Naive B cell (primary cell): ENCODE measurements at places on chromosomes 4 and X.
A peak's percentile ranks its signal among the peaks of the same experiment; 100 is the strongest.

DNA sequence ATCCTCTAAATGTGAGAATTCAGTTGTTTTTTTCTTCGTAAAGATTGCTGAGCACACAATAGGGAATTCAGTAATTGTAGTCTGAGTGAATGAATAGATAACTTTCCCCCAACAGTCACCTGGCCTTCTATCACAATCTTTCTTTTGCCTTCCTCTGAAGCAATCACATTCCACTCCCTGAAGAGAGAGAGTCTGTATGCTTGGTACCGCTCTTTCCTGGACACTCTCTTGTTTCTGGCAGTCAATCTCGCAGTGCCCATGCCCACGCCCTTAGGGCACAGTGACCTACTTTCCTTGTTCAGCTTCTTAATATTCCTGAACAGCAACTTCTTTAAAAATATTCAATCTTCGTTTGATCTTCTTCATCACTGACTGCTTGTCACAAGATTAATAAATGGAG is 255.9 kb downstream of the ADAMTS3 start:
- DNase-seq: no peak

DNA sequence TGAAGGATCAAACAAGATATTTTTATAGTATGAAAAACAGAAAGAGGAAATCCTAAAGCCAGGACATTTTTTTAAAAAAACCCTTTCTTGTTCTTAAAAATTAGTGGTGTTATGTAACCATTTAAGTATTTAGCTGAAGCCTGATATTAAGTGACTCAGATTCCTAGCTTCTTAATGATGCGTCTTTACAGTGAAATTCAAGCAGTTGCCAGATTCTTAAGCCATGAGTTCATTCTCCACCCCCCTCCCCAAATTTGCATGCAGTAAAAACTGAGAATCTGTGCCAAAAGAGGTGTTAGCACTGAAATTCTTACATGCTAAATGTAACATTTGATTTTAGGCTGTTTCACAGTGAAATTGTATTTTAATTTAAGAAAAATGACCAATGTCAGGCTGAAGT is 180.8 kb downstream of the RAPGEF2 start:
- no peak for DNase-seq

DNA sequence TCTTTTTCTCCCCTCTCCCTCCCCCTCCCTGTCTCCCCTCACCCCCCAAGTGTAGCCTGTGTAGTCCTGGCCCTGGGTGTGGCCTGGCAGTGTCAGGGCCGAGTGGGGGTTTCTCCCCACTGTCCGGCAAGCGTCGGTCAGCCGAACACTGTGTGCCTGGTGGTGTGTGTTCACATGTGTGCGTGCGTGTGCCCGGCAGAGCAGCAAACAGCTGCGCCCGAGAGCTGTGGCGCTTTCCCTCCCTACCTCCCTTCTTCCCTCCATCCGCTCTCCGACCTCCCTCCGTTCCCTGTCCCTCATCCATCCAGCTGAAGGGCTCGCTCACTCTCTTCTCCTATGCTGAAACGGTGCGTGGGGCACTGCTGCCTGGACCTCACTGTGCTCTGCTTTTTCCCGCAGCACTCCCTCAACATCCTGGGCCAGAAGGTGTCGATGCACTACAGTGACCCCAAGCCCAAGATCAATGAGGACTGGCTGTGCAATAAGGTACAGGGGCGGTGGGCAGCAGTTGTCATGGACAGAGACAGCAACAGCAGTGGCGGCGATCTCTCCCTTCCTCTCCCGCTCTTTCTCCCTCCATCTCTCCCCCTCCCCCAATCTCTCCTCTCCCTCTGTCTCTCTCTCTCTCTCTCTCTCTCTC is 17.4 kb upstream of the UBA1 start:
- no peak for DNase-seq

DNA sequence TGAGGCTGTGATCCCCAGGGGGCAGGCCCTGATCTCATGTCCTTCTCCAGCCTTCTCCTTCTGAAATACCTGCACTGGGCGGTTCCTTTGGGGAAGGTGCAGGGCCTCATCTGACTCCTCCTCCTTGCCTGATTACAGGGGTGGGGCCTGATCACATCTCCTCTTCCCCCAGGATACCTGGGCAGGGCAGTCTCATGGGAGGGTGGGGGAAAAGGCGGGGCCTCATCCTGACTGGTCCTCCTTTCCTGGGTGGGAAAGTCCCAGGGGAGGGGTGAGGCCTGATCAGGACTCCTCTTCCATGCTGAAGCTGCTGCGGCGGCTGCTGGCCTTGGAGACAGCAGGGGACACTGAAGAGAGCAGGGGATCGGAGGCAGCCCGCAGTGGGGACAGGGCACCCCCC is 13.3 kb downstream of the TFE3 start:
- no peak for DNase-seq

- DNase-seq: no peak
Observed at GRCh38 chrX:39809331-39809730, 288.4 kb downstream of the BCOR start.

DNA sequence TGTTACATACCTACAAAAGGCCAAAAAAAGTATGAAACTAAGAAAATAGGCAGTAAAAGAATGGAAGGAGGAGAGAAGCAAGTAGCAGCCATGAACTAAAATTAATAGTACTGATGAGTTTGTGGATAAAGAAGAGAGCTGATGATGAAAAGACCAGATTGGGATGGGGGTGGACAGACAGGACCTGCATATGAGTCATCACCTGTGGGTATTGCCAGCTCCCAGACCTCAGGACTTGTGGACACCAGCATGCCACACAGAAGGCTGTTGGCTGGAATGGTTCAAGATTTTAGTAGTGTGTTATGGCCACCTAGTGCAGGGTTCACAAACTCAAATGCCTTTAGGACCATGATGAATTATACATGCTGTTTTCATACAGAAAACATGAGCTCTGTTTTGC is 58.9 kb downstream of the ARX start:
- no peak for DNase-seq

- no peak for DNase-seq
Observed at GRCh38 chr4:8079031-8079885, 79.4 kb downstream of the ABLIM2 start.

DNA sequence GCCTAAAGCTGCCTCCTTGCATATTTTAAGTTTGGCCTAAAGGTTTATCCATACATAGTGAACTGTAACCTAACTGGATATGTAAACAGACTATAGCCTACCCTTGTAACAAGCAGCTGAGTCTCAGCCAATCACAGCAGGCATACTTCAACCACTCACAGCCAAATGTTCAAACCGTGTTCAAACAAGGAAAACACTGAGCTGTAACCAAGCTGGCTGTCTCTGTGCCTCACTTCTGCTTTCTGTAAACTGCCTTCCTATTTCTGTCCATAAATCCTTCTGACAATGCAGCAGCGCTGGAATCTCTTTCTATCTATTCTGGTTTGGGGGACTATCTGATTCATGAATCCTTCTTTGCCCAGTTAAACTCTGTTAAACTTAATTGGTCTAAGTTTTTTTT is 16.4 kb downstream of the DSPP start:
- DNase-seq: no peak

DNA sequence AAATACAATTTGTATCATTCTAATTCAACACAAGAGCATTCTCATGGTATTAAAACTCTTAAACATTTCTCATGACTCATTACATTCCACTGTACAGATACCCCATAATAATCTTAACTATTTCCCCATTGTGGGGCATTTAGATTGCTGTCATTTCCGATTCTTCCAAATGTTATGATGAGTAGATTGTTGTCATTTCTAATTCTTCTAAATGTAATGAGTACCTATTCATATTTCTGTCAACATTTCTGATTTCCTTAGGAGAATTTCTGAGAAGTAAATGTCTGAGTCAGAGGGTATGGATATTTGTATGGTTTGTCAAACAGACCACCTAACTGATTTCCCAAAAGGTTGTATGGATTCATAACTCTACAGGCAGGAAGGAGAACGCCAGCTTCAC is 8.3 kb downstream of the S100G start:
- DNase-seq: no peak

DNA sequence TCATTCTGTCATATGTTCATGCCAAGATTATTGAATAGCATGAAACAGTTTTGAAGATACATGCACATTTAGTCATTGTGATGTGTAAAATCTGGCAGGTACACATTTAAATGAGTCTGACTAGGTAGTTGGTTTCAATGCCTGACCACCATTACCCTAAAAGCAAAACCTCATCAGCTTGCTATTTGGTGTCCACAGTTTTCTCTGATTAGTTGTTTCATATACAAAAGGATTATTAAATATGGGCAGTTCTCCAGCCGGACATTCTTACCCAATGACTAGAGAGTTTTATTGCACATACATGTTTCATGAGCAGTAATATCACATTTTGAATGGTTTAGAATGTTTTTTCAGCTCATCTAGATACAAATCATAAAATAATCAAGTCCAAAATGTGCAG is 23.7 kb downstream of the DCHS2 start:
- DNase-seq: no peak

DNA sequence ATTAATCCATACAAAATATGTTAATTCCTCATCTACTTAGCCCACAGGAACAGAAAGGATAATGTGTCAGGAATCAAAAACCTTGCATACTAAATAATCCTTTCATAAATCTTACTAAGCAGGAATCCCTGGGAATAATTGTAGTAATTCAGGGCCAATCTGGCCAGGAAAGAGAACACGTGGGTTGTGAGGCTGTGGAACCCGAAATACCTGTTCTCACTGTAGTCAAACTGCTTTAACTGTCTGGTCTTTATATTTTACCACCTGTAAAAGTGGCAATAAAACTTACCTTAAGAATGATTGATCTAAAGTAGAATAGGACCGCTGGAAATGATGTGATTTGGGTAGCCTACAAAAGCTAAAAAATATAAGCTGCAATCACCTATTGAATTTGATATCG is 1620.9 kb downstream of the STIM2 start:
- no peak for DNase-seq

GRCh38 chr4:110198049-110198434 is 373 bp downstream of the ELOVL6 start:
- peak; percentile 1 for DNase-seq

DNA sequence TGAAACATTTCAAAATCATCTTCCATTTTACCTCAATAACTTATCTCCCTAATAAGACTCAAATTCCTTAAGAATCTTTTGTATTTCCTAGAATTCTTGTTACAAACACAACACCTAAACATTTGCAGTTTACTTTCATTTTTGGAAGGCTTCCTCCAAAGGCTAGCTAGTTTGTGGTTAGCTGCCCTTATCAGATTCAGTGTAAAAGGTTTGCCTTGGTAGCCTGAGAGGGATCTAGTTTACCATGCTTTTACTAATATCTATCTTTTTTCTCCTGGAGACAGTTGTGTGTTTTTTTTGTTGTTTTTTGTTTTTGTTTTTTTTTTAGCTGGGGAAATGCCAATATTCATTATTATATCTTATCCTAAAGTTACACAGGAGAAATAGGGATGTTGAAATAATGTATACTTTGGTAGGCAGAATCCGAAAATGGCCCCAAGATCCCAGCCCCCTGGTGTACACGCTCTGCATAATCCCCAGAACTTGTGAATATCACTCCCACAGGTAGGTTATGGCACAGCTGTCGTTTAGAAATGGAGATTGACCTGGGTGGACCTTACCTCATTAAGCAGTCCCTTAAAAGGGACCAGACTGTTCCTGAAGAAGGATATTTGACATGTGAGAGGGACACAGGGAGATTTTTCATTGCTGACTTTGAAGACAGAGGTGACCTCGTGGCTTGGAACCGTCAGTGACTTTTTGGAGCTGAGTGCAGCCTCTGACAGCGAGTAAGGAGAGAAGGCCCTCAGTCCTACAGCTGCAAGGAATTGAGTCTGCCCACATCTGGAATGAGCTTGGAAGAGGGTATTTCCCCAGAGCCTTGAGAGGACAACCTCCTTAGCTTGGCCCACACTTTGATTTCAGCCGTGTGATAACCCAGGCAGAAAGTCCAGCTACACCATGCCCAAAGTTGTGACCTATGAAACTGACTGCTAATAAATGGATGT is 33.4 kb downstream of the SEPTIN11 start:
- DNase-seq: no peak

GRCh38 chr4:141502755-141503154 is 133.6 kb upstream of the IL15 start:
- DNase-seq: no peak

DNA sequence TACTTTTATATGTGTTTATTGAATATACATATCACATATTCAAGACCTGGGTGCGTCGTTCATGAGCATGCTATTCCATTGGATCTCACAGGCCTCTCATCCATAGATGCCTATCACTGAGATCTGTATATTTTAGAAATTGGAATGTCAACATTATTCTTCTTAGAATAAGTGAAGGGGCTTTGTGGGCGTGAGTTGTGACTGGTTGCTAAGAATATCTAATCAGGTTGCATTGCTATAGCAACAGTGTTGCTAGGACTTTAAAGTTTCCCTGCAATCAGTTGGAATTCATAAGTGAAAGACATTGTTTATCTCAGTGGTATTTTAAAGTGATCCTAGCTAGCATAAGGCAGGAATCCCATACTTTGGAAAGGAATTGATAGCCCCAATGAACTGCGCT is 36.7 kb upstream of the ANK2 start:
- DNase-seq: no peak

GRCh38 chr4:151717314-151717713 is 43.5 kb downstream of the GATB start:
- DNase-seq: no peak

DNA sequence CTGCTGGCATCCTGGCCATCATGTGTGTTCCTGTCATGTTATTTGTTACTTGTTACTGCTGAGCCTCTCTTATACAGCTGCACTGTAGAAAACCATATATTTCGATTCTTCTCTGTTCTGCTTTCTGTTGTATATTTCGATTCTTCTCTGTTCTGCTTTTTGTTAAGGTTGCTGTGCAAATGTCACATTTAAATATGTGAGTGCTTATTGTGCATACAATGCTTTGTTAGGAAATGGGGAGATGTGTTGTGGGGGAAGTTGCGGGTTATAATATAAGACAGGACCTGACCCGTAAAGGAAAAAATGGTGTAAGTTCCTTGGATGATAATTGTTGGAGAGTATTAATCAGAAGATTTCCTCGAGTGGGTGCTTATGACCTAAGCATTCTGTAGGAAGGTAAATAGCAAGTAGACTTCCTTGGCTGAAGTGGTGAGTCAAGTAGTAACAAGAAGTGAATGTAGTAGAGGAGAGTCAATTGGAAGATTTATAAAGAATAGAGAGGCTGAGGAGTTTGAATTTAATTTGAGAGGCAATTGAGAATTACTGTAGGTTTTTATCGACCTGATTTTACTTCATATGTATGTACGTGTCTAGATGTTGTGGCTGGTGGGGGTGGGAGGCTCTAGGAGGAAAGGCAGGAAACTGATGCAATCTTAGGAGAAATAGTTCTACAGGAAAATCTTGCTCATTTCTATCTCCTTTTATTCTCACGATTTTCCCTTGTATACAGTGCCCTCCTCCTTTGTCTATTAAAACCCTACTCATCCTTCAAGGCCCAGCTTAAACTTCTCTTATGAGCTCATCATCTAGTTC is 8.5 kb downstream of the OGT start:
- DNase-seq: peak; percentile 53
